ENCODE measurements at places on chromosomes 3 and 15.

- DNase-seq: peak; percentile 53
These were observed 15.2 kb downstream of the EFCC1 start for GRCh38 chr3:129016356-129016719.

- DNase-seq: no peak
These were observed 4.4 kb upstream of the LMAN1L start for GRCh38 chr15:74808078-74808839.

- no peak for DNase-seq
These were observed 272.4 kb downstream of the TIGIT start for GRCh38 chr3:114566162-114566755.

GRCh38 chr15:34993877-34994276 lies 5.8 kb upstream of the ZNF770 start:
- DNase-seq: no peak

- DNase-seq: no peak
These were observed 490.2 kb downstream of the CNTN6 start for GRCh38 chr3:1583044-1583443.

GRCh38 chr3:129650256-129650872 lies 43.9 kb upstream of the PLXND1 start:
- peak; percentile 57 for DNase-seq

DNA sequence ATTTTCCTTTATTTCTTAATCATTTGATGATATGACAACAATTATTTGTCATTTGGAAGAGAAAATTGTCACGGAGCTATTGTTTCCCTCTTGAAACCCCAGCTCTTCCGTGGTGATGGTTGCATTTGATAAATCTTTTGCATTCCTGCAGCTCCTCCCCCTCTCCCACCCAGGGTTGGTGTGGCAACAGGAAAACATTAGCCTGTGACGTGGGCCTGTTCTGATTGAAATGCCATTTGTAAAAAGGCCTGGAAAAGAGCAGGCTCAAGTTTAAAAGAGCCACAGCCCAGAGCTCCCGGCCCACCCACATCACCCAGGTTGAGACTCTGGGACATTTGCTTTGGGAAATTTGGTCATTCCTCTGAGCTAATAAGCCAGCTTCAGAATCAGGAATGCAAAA lies 282.5 kb downstream of the RPLP1 start:
- no peak for DNase-seq

DNA sequence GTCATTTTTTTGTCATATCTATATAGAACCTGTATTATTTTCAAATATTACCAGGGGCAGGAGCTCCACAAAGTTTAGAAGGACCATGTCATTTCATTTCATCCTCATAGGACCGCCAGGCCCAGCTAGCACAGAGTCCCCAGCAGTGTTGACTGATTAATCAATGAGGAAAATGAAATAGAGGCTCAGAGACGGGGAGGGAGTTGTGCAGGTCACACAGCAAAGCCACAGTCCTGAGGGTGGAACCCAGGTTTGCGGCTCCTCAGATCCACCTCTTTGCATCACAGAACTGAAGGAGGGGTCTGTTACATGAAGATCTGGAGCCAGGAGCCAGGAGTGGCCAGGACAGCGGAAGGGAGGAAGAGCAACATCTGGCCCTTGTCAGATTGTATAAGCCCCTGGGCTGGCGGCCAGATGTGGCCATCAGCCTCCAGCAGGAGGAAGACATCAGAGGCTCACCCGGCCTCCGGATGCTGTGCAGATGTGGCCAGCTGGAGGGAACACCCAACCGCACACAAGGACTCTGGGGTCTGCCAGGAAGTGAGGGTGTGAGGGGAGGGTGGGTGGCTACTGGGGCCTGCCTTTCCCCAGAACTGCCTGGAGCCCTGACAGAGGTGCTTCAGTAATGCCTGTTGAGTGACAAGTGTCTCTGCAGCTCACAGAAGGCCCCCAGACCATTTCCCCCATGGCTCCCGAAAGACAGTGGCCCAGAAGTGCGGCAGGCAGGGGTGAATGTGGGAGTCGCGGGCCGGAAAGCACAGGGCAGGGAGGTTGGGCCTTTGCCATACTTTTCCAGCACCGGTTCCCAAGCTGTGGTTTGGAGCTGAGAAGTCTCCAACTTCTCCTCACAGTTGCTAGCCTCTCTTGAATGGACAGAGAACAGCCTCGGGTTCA lies 21.3 kb downstream of the EFCC1 start:
- no peak for DNase-seq

- no peak for DNase-seq
These were observed 11.2 kb upstream of the ANO10 start for GRCh38 chr3:43632986-43633385.

- no peak for DNase-seq
These were observed 229.8 kb downstream of the NFKBIZ start for GRCh38 chr3:102078854-102079808.

GRCh38 chr3:33417066-33417673 lies 23.0 kb downstream of the UBP1 start:
- DNase-seq: no peak

GRCh38 chr3:178129109-178129508 lies 407.1 kb upstream of the KCNMB2 start:
- DNase-seq: no peak

DNA sequence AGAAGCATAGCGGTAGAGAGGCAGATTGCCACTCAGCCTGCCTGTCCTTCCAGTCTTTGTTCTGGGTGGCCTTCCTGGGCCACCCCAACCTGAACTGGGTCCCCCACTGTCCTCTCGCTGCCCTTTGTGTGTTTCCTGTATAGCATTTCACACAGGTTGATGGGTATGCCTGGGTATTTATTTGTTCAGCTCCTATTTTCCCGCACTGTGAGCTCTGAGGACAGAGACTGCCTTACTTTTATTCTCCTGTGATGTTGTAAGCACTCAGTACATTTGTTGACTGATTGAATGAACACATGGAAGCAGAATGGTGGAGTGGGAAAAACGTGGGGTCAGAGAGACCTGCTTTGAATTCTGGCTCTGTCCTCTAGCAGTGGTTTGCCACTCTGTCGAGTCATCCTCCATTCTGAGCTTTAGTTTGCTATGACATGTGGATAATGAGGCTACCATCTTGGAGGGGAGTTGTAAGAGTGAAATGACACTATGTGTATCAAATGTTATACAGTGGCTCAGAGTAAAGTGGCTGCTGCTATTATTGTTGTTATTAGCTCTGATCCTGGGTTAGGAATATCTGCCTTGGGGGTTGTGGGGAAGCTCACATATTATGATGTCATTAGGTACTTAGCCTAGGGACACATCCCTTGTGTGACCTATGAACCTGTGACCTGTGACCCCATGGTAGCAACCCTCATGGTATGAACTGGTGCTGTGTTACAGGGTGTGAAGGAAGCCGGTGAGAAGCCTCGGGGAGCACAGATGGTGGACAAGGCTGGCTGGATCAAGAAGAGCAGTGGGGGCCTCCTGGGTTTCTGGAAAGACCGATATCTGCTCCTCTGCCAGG lies 6.4 kb downstream of the PLEKHO2 start:
- no peak for DNase-seq

- peak; percentile 92 for DNase-seq
These were observed 5.6 kb downstream of the CSK start for GRCh38 chr15:74787251-74788041.

DNA sequence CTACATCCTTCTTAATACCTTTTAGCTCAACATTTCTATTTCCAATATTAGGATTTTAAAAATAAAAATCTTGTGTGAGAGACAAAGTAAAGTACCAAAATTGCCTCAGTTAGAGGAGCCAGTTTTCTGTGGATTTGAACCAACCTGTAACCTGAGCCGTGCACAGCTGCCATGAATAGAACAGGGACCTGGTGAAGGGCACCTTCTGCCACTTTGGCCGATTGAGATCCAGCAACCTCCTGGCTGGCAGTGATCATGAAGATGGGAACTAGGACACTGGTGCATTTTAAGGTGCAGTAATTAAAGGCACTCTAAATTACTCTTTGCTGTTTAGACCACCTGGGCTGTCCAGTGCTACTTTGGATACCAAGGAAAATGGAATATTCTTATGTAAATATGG lies 34.3 kb upstream of the TRAK1 start:
- DNase-seq: no peak

DNA sequence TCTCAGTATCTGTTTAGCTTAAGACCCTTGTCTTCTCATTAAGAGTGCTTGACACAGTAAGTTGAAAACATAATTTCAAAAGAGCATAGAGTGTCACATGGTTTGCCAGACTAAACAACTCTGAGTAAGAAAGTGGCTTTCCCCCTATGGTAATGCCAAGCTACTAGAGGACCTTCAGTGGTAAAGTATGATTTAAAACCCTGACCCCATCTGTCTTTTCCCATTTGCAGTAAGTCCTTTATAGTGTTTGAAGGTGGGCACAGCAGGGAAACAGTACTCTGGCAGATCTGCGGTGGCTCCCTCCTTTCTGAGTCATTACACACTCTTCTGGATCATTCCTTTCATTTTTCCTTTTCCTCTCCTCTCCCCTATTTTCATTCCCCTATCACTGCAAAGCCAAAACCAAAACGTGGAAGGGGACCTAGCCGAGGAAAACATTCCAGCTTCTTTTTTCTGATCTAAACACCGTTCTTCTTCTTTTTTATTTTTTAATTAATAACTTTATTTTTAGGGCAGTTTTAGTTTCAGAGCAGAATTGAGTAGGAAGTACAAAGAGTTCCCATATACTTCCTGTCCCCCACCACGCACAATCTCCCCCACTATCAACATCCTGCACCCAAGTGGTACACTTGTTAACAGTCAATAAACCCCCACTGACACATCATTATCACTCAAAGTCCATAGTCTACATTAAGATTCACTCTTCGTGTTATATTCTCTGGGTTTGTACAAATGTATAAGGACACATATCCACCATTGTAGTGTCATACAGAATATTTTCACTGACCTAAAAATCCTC lies 74.7 kb downstream of the PPARG start:
- no peak for DNase-seq

DNA sequence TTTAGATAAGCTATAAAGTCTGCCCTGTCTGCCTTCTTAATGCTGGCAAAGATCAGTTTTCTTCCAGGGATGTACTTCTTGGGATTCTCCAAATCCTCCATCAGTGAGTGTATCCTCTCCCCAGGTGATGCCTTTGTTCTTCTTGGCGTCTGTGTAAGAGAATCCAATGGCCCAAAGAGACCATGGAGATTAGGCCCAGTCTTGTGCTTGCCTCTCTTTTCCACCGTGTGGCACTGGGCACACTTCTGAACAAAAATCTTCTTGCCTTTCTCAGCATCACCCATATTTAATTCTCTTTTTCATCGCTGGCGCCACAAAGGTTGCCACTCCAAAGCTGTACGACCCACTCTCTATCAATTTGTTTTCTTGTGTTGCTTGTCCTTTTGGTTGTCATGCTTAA lies 32.2 kb upstream of the TAMM41 start:
- DNase-seq: no peak

DNA sequence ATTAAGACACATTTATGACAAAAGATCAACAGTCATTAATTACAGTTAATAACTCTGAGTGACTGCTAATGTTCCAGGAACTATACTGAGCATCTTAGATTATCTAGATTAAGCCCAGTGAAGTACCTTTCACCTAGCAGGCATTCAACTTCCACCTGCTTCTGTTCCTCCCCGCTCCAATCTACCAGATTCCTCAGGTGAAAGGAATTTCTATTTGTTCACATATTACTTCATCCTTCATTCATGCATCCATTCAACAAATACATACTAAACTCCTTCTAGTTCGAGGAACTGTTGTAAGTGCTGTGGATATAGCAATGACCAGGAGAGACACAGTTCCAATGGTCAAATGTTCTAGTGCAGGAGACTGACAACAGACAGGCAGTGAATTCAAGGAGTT lies 139.3 kb downstream of the FILIP1L start:
- no peak for DNase-seq

DNA sequence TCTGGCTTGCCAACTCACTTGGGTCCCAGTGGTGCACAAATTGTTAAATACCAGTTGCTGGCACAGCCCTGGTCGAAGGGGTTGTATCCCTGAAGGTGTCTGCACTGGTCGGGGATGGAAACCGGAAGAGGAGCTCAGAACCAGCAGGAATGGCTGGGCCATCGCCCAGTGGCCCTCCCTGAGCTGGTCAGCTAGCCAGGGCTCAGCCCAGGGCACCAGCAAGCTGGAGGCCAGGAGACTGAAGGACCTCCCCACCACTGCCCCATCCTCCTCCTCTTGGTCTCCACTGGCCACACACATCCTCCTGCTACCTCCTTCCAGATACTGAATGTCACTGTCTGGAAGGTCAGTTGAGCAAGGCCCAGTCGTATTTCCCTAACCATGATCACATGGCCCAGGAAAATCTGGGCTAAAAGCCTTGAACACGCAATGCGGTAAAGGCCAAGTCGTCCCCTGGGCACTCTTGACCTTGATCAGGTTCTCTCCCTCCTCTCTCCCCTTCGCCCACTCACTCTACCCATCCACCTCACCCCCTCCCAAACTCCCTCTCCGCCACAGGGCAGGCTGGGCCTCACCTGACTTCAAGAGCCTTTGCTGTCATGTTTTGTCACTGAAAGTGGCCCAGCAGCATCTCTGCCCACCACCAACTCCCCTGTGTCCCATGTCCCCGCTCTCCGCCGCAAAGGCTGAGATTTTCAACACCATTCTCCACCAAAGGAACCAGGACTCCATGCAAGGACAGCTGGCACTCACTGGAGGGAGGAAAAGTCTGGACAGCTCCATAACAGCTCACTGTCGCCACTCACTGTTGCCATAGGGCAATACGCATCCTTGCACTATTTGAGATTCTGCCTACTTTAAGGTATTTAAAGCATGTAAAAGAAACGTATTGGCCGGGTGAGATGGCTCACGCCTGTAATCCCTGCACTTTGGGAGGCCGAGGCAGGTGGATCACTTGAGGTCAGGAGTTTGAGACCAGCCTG lies 12.1 kb downstream of the ZDHHC19 start:
- DNase-seq: no peak

DNA sequence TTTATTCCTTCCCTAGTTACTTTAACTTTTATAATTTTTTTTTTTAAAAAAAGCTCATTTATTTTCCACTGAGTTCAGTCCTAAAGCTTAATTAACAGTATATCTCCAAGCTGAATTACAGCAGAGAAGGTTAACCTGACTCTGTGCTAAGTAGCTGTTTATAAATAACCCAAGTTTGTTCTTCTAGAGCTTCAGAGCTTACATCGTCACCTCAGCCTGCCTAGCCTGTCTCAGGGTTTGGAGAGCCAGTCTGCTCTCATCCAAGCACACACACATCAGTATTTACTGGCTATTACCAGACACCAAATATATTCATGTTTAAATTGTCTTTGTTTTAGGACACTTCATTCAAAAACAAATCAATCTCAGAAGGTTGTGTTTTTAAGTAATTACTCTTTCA lies 154.9 kb downstream of the CDIN1 start:
- DNase-seq: no peak
